ENCODE measurements at places on chromosomes 13 and 19.
A peak's percentile ranks its signal among the peaks of the same experiment; 100 is the strongest.

DNA sequence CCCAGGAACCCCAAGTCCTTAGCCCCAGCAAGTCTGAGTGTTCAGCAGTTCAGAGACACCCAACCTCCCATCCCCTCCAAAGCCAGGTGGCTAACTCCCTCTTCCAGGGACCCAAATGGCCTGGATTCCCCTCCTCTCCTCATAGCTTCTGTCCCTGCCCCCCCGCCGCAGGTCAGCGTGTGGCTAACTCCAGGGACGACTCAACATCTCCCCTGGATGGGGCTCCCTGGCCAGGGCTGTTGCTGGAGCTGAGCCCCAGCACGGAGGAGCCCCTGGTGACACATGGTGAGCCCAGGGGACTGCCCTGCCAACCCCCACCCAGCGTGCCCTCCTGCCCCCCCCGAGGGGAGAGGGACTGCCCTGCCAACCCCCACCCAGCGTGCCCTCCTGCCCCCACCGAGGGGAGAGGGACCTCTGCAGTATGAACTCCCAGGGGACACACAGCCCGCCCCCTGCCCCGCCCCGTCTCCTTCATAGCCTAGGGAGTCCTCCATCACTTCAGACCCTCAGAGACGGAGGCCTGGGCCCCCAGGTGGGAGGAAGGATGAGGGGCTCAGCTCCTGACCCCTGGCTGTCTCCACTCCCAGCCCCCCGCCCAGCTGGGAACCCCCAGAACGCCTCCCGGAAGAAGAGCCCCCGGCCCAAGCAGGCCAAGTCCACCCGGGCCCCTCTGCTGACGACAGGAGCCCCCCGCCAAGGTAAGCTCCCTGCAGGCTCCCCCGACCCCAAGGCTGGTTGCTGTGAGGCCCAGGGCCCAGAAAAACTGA lies 1.7 kb downstream of the SSC5D start:
- H3K27me3 ChIP-seq: peaks cover 11% of the 10 kb centered on the region
- H3K4me3 ChIP-seq: no peak overlapping the region
- DNase-seq: no peak
- peaks cover 13% of the 10 kb centered on the region for H3K4me1 ChIP-seq

GRCh38 chr19:47390533-47391488 lies 28.5 kb downstream of the MEIS3 start:
- no peak for DNase-seq
- H3K27ac ChIP-seq: peak overlapping the region; percentile 35
- peaks cover 31% of the 10 kb centered on the region for H3K27me3 ChIP-seq
- no peaks in the 10 kb centered on the region for H3K4me1 ChIP-seq

DNA sequence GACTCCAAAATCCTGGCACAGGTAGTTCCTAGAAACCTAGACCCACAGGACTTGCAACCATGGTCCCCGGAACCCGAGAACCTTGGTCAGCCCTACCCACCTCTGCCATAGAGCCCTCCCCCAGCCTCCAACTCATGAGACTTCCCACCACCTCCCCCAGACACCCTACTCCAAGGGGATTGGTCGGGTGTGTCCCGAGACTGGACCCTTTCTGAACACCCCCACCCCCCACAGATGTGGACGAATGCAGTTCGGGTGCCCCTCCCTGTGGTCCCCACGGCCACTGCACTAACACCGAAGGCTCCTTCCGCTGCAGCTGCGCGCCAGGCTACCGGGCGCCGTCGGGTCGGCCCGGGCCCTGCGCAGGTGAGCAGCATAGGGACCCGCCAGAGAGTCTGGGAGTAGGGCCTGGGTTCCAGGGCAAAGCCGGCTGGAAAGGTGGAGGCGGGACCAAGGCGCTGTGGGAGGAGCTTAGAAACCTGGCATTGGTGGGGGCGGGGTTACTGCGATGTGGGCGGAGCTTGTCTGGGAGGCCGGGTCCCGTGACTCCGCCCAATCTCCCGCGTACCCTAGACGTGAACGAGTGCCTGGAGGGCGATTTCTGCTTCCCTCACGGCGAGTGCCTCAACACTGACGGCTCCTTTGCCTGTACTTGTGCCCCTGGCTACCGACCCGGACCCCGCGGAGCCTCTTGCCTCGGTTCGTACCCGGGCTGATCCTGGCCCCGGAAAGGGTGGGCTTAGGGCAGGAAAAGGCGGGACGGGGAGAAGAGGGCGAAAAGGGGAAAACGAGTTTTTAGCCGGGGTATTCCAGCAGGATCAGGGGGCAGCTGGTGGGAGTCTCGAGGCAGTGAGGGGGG lies 11.9 kb downstream of the LTBP4 start:
- peaks cover 4% of the 10 kb centered on the region for H3K4me1 ChIP-seq
- no peak for DNase-seq
- no peaks in the 10 kb centered on the region for H3K36me3 ChIP-seq
- peak overlapping the region; percentile 75 for H3K4me3 ChIP-seq
- H3K27me3 ChIP-seq: peaks cover 74% of the 10 kb centered on the region

DNA sequence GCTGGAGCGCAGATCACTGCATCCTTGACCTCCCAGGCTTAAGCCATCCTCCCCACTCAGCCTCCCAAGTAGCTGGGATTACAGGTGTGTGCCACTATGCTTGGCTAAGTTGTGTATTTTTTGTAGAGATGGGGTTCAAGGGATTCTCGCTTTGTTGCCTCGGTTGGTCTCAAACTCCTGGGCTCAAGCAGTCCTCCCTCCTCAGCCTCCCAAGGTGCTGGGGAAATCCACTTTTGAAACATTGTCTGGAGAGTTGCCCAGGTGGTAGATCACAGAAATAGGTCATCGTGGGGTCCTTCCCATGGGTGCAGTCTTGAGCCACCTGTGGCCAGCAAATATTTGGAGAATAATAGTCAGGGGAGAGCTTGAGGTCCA lies 5.2 kb downstream of the LDLR start:
- H3K4me1 ChIP-seq: peaks cover 22% of the 10 kb centered on the region
- H3K4me3 ChIP-seq: no peak overlapping the region
- H3K27ac ChIP-seq: peak overlapping the region; percentile 94
- H3K36me3 ChIP-seq: peaks cover 16% of the 10 kb centered on the region
- no peaks in the 10 kb centered on the region for H3K27me3 ChIP-seq

DNA sequence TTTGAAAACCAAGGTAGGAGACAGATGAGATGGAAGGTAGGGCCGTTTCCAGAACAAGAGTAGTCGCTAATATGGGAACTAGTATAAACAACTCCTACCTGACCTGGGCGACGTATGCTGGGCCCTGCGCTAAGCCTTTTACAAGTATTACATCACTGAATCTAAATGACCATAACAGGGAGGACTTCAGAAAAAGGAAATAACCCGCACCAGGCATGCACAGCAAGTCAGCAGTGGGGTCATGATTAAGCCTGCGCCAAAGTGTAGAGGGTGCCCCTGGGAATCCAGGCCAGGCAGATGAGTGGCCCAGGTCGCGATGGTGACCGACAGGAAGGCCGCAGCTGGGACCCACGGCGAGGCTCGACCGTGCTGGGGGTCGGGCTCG lies 613 bp downstream of the ATP13A1 start:
- peaks cover 18% of the 10 kb centered on the region for H3K4me1 ChIP-seq
- DNase-seq: no peak
- no peaks in the 10 kb centered on the region for H3K27me3 ChIP-seq
- H3K36me3 ChIP-seq: peaks cover 5% of the 10 kb centered on the region
- H3K27ac ChIP-seq: peak overlapping the region; percentile 93
- H3K4me3 ChIP-seq: peak overlapping the region; percentile 90

GRCh38 chr19:38698225-38699026 lies 45.8 kb downstream of the CAPN12 start:
- H3K4me1 ChIP-seq: peaks cover 46% of the 10 kb centered on the region
- no peak overlapping the region for H3K4me3 ChIP-seq
- H3K27ac ChIP-seq: peak overlapping the region; percentile 96
- H3K27me3 ChIP-seq: no peaks in the 10 kb centered on the region

All from progenitor cell of endocrine pancreas (in vitro differentiated cells).